ENCODE measurements at places on chromosomes 4 and X.

GRCh38 chr4:106627051-106627450 lies 258.5 kb upstream of the GIMD1 start:
- DNase-seq, result no peak

- DNase-seq, result peak; percentile 59
These were observed 54.4 kb downstream of the FAT1 start for GRCh38 chr4:186669159-186669731.

GRCh38 chr4:109672169-109672930 lies 30.9 kb downstream of the CASP6 start:
- no peak for DNase-seq

DNA sequence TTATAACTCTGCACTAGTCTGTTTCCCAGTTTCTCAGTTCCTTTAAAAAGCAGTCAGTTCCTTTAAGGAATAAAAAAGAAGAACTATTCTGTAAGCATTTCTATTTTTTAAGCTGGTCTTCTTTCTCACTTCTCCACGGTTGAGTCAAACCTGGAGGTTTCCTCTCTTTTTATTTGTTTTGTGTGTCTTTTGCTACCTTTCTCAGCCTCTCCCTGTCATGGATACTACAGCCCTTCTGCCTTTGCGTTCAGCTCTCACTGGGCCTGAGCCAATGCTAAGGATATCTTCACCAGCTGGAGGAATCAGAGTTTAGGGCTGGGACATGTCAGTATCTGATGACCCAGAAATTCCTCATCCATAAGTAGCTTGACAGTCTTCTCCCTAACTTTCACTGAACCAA lies 49.7 kb upstream of the PRKX start:
- DNase-seq, result no peak

- DNase-seq, result no peak
These were observed 10.4 kb upstream of the PHOX2B start for GRCh38 chr4:41758884-41759283.

GRCh38 chr4:14225688-14226207 lies 598.2 kb upstream of the BOD1L1 start:
- DNase-seq, result no peak

DNA sequence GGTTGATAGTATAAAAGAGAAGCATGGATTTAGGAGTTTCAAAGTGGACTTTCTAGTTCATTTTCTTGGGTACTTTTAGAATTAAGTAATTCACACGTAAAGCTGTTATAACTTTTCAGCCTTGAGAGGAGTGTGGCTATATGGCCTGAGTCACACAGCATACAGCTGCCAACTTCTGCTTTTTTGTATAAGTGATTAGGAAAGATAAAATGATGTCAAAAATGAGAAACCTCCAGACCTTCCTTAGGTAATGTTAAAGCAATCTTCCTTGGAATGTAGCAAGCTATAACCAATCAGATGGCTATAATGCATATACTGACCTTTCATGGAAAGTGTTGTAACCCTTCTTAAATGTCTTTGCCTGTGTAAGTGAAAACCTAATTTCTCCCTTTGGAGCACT lies 39.2 kb downstream of the RAB40AL start:
- no peak for DNase-seq

DNA sequence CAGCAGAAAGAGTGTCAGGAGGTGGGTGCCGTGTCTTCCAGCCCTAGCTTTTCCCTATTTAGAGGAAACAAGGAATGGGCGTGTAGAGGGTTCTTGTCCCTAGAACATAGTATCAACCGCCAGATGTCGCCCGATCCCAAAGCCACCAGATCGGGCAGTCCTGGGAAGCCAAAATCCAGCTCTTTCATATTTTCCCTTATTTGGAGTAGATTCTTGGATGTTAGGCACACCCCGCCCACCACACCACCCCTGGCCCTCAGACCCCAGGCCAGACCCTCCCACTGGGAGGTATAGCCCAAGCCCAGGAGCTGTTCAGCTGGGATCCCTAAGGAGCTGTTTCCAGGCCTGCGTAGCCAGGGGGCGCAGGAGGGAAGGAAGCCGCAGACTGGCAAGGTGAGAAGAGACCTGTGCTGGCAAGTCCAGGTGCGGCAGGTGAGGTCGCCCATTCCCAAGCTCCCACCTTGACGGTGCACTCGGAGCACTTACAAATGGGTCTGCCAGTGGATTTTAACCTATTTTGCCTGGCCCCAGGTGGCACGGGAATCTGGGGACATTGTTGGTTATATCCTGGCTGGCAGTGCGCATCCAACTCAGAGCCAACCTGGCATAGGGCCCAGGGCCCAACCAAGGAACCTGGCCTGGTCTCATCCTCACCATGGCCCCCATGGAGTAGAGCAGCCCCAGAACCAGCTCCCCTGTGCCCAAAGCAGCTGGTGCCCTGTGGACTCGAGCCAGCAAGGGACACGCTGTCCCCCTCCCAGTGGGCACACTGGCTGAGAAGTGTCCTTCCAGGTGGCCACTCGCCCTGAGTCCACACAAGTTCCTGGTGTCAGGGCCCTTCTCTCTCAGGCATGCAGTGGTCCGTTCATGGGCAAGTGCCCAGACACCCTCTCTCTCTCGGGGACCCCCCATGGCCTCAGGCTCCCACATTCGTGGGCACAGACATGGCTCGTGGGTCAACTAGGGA lies 811 bp downstream of the FLNA start:
- no peak for DNase-seq

GRCh38 chr4:53281438-53281837 lies 84.4 kb downstream of the SCFD2 start:
- DNase-seq, result no peak

DNA sequence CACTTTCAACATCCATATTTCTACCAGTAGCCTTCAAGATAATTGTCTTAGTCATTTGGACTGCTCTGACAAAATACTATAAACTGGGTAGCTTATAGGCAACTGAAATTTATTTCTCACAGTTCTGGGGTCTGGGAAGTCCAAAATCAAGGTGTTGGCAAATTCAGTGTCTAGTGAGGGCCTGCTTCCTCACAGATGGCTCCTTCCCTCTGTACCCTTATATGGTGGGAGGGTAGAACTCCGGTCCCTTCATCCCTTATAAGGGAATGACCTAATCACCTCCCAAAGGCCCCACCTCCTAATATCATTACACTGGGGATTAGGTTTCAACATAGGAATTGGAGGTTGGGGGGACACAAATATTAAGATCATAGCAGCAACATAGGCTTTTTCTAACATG lies 7.4 kb upstream of the TBC1D25 start:
- DNase-seq, result no peak

GRCh38 chr4:106048250-106048971 lies 153.1 kb downstream of the NPNT start:
- no peak for DNase-seq

DNA sequence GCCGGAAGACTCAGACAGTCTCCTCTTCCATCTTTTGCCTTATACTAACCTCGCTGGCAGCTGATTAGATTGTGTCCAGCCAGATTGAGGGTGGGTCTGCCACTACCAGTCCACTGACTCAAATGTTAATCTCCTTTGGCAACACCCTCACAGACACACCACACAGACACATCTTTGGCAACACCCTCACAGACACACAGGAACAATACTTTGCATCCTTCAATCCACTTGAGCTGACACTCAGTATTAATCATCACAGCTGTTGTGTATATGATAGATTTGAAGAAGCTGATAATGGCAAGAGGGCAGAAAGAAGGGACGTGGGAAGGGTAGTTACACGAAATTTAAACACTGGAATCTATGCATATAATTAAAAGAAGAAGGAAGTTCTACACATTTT lies 139.5 kb downstream of the ANKRD50 start:
- DNase-seq, result no peak

DNA sequence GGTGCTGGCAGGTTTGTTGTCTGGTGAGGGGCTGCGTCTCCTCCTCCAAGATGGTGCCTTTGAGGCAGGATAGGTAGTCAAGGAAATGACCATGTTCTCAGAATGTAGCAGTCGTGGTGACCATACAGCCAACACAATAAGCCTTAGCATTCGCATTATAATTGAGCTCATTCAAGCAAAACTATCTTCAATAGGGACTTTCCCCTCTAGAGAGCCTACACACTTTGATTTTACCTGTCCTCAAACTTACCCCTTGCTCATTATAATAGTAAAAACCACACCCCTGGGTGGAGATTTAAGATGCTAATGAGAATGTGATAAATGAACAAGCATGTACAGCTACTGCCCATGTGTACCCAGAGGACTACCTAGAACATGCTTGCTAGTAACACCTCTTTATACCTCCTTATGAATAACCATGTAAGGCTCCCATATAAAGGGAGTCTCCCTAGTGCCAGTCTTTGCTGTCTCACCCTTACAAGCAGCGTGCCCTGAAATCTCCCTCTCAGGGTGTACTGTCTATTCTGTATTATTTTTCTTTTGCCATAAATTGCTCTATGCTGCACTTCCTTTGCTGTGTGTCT lies 48.2 kb downstream of the FGFBP1 start:
- no peak for DNase-seq

GRCh38 chrX:132216806-132217202 lies 2.4 kb downstream of the RAP2C start:
- DNase-seq, result no peak
